ENCODE measurements at places on chromosomes 5 and 9.
A peak's percentile ranks its signal among the peaks of the same experiment; 100 is the strongest.

DNA sequence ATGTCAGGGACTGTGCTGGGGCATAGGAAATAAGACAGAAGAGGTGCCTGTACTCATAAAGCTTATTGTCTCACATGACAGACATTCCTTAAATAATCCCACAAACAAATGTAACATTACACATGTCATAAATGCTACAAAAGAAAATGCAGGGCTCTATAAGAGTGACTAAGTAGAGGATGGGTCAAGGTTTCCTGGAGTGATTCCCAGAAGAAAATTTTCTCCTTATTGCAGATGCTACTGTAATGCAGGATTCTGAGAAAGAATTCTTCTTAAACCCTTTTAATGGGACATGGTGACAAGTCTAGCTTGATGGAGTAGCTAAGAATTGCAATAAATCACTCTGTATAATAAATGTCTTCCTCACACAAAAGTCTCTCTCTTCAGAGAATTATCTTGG lies 55.7 kb downstream of the SH3TC2 start:
- no peak for DNase-seq

- no peak for DNase-seq
Measured at GRCh38 chr9:133074111-133074651, 12.4 kb downstream of the CEL start.

DNA sequence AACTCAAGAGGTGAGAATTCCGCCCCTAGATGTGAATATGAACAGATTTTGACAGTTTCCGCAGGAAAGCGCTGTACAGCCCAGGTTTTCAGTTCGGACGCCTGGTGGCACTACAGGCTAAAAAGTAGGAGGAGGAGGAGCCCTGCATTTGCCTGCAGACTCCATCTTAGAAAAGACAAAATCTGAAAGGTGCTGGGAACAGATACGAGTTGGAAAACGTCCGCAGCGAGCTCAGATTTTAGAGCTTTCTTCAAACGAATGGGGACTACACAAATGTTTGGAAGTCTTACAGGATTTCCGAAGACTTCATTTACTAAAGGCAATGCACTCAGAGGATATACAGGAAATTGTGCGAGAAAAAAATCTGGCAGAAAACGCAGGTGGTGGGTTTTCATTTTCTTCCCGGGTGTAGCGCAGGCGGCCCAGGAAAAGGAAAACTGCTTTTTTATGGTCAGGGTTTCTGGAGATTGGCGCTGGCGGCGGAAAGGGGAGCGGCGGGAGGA lies 9.9 kb upstream of the PCDHB2 start:
- DNase-seq = peak; percentile 59

DNA sequence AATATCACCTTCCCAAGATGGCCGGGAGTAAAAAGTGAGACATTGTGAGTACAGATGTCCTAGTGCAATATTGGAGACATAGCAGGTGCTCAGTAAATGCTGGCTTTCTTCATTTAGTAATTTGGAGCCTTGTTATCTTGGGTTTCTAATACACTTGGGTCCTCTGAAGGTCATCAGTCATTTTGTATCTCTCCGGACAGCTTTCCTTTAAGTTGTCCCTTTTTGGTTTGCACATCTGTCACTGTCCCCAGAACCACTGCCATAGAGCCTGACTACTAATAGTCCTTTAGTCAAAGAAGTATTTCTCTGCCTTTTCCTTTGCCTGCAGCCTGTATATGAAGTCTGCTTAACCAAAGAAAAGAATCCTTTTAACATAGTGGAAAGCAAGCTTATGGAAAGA lies 7.8 kb upstream of the ANGPTL2 start:
- DNase-seq = no peak

DNA sequence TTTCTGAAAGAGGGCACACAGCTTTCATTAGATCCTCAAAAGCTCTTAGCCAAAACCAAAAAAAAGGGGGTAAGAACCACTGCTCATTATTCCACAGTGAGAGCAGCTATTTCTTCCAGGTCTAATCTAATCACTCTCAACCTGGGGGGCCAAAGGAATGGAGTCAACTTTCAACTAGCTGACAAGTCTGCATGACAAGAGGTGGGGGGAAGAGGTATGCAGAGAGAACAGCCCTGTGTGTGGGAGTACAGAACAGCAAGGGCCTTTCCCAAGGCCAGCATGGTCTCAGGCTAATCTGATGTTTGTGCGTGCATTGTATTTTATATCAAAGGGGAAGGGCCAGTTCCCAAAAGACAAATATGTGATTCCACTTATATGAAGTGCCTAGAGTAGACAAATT lies 36.9 kb upstream of the PIP5K1B start:
- no peak for DNase-seq

GRCh38 chr9:78010445-78010844 lies 21.2 kb downstream of the GNAQ start:
- DNase-seq = no peak

DNA sequence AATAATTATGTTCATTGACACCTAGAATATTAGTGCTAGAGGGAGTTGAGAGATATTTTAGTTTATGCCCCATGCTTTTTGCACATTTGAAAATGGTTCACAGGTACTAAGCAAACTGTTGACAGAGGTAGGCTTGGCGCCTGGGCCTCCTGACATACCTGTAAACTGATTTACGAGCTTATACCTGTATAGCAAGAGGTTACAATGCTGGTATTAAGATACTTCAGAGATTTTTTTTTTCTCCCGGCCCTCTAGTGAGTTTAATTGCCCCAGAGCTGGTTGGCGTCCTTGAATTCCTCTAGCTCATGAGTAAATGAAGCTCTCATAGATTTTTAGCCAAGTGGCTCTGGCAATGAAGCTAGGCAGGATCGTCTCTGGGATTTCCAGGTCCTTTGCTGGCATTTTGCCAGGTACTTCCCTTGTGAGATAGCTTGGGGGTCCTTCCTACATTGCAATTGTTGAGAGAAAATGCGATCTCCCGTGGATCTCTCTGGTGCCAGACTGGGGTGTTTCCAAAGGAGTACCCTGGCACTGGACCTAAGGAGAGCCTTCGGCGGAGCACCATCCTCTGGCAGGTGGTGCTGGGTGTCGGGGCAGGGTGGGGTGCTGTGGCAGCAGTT lies 9.0 kb downstream of the SLC36A1 start:
- no peak for DNase-seq

GRCh38 chr5:56175488-56175887 lies 57.6 kb downstream of the ANKRD55 start:
- no peak for DNase-seq

GRCh38 chr5:3625626-3626025 lies 30.0 kb downstream of the IRX1 start:
- no peak for DNase-seq

DNA sequence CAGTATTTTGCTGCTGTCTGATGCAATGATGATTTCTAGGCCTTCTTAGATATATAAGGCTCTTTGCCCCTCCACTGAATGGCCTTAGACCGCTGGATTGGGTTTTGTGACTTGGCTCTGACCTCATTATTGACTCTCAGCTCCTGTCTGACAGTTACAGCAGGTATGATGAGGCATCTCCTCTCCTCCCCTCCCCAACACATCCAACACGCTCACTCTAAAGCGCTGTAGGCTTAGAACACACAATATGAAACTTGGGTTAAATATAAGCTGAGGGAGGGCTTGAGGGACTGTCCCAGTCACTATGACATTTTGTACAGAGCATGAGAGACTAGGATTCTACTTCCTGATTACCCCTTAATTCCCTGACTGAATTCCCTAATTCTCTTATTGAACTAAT lies 18.8 kb upstream of the CER1 start:
- no peak for DNase-seq

DNA sequence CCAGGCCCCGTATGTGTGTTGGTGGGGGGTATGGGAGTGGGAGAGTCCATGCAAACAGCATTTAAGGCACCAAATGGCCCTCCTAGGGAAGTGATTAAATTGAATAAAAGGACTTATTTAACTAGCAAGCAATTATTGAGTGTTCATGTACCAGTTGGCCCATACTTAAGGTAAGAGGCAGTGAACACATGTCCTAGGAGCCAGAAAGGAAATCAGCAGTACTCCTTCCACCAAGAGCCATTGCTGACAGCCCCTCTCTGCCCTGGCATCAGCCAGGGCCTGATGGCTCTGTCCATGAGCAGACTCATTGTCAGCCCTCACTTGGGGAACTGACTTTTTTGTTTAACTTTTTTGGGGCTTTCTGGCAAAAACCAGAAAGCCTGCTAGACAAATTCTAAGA lies 10.4 kb upstream of the SHROOM1 start:
- no peak for DNase-seq

- DNase-seq = no peak
Measured at GRCh38 chr5:83517688-83518085, 46.1 kb downstream of the VCAN start.

DNA sequence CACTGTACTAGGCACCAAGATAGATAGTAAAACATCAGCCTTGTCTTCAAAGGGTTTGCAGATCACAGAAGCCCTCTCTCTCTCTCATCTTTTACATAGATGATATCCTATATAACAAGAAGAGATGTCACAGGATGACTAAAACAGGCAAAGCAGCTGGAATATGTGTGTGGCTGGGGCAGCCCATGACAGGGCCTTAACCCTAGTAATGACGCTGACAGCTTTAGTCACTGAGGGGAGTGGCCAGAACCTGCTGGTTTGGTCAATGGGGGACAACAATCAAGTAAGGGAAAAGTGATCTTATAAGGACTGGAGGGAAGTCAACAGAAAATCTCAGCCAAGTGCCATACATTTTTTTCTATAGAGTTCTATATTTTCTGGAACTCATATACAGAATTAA lies 41.9 kb upstream of the RIC1 start:
- DNase-seq = no peak

DNA sequence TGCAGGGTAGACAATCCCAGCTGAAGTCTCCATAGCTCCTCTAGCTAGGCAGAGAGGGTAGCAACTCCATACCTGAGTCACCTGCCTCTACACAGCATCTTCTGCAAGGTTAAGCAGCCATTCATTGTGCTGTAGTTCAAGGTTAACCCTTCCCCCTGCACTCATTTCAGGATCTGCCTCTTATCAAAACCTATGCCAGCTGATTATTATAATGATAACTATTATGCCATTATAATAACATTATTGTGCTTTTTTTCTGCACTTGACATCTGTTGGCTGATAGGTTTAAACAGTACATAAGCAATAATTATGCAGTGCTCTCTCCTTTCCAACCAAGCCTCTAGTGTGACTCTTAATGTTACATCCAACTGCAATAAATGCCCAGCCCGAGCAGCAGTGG lies 17.3 kb downstream of the SIL1 start:
- DNase-seq = no peak

- no peak for DNase-seq
Measured at GRCh38 chr5:2865856-2866255, 114.4 kb upstream of the IRX2 start.

DNA sequence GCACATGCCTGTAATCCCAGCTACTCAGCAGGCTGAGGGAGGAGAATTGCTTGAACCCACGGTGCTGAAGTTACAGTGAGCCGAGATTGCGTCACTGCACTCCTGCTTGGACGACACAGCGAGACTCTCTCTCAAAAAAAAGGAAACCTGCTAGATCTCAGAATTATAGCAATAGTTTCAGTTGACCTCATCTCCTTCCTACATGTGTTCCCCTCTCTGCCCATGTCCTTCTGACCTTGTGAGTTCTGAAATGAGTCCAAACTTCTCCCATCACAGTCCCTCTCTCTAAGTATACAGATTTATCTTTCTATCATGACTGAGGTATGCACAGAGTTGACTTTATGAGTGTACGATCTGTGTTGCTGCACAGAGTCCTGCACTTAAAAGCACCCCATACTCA lies 44.6 kb upstream of the SHOC1 start:
- DNase-seq = no peak

GRCh38 chr5:159088371-159088770 lies 11.3 kb downstream of the EBF1 start:
- DNase-seq = no peak

DNA sequence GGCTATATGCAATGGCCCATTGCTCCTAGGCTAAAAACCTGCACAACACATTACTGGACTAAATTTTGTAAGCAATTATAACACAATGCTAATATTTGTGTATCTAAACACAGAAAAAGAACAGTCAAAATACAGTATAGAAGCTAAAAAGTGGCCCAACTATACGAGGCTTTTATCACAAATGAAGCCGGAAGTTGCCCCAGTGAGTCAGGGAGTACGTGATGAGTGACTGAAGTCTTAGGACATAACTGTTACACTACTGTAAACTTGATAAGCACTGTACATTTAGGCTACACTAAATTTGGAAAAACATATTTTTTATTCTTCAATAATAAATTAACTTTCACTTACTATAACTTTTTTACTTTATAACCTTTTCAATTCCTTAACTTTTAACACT lies 105.2 kb upstream of the PRR16 start:
- DNase-seq = no peak

DNA sequence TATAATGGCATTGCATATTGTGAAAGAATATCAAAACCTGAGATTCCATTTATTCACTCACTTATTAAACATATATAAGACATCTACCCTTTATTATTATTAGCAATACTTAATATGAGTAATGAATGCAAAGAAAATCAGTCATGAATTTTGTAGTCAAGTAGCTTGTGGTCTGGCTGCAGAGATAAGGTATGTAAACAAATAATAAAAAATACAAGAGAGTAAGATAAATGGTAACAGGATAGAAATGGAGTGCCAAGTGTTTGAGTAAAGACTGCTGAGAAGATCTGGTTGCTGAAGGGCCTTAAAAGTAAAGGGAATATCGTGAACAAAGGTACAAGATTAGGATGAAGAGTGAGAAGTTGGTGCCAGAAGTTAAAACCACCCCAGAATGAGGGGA lies 18.4 kb downstream of the TRIM32 start:
- DNase-seq = no peak

- no peak for DNase-seq
Measured at GRCh38 chr9:68941780-68942459, 72.0 kb downstream of the PRKACG start.

DNA sequence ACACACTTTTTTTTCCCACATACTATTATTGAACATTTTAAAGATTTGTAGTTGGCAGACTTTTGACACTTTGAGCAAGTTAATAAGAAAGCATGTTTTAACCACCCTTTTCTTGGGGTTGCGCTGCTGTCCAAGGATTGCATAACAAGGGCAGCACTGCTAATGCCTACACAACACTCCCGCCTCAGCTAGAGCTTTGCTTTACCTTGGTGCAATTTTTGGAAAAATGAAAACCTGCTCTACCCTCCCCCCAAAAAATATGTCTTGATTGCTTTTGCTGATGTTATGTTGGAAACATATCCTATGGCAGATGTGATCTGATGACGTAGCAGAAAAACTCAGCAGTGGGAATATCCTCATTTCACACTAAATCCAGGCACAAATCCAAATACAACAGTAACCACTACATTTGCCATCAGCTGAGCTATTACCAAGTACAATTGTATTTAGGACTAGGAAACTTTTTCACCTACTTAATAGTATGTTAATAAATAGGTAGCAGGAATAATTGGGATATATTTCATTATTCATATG lies 51.5 kb downstream of the UBE2R2 start:
- DNase-seq = no peak

GRCh38 chr5:154562244-154562880 lies 84.3 kb upstream of the HAND1 start:
- no peak for DNase-seq

DNA sequence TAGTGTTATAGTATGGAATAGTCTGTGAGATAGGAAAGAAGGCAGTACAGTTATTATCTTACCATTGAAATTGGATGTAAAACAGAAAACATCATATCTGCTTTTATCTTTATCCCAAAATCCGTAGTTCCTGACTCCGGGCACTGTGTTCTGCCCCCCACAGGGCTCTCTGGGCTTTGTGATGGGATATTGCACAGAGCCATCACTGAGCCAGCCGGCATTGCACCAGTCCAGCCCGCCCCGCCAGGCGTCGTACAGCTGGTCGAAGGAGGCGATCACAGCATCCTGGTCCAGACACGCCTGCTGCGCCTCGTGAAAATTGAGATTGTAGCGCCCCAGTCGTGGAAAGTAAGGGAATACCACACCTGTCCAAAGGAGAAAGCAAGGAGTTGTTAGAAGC lies 76.4 kb downstream of the HAPLN1 start:
- no peak for DNase-seq

Measured in activated CD8-positive, alpha-beta memory T cell treated with anti-CD3 and anti-CD28 coated beads for 24 hours (primary cell).